ENCODE measurements at places on chromosomes 6 and 20.
A peak's percentile ranks its signal among the peaks of the same experiment; 100 is the strongest.

GRCh38 chr6:118197539-118197938 lies 290.5 kb downstream of the SLC35F1 start:
- DNase-seq = no peak

GRCh38 chr20:47360297-47361056 lies 4.0 kb upstream of the ZMYND8 start:
- DNase-seq = peak; percentile 62

GRCh38 chr6:46281110-46281509 lies 110.3 kb upstream of the ENPP5 start:
- no peak for DNase-seq

GRCh38 chr6:158330016-158330415 lies 17.8 kb downstream of the TULP4 start:
- DNase-seq = no peak

DNA sequence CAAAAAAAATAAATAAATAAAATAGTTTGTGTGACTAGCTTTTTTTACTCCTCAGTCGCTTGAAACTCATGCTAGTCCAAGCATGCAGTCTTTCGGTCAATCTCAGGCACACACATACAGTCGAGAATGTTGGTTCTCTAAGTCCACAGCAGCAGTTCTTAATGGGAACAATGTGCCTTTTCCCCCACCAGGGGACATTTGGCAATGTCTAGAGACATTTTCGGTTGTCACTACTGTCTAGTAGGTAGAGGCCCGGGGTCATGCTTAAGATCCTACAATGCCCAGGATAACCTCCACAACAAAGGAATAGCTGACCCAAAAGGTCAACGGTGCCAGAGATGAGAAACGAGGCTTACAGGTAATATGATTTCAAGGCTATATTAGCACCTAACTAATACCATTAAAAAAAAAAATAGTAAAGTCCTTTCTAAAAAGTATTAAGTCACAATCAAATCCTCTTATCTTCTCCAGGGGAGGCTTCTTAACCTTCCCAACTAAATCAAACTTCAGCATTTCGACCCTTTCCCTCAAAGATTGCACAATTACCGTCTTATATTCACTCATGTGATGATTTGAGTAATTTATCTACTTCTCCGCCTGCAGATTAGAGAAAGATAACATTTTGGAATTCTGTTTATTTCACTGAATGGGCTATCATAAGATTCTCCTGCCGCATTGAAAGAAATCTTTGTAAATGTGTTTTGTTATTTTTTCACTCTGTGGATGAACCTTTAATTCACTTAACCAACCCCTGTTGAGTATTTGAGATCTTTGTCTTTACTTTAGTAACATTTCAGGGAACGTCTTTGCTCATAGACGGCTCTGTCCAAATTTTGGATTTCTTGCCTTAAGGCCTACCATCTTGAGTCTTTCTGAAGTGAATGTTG lies 8.1 kb upstream of the SALL4 start:
- DNase-seq = no peak
